ENCODE measurements at places on chromosomes 2 and 18.

DNA sequence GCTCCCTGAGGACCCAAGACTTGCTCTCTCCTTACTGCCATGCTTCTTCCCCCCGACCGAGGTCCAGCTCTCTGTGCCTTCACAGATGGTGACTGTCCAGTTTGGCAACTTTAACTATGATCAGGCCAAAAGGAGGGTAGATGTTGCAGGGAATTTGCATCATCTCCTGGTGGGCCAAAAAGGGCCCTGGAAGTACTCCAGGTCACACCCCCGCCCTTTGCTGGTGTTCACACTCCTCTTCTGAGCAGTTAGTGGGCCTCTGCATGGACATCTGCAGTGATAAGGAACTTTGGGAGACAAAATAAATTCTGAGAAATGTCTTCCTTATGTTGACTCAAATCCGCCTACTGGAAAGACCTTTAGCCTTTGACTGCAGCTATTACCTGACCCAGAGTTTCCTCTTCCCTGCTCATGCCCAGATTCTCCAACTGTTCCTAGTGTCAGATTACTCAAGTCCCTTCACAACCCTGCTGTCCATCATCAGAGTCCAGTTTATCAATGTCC lies 234.4 kb downstream of the LOXHD1 start:
- DNase-seq: no peak

- peak; percentile 26 for DNase-seq
These were observed 38.1 kb upstream of the ARHGEF4 start for GRCh38 chr2:130798472-130799218.

- DNase-seq: no peak
These were observed at the start of gene NPAS2 for GRCh38 chr2:100819370-100820272. Gene NPAS2 (plus strand): TSS chr2:100820139. CDS start chr2:100904755, 84,616 bp downstream.

DNA sequence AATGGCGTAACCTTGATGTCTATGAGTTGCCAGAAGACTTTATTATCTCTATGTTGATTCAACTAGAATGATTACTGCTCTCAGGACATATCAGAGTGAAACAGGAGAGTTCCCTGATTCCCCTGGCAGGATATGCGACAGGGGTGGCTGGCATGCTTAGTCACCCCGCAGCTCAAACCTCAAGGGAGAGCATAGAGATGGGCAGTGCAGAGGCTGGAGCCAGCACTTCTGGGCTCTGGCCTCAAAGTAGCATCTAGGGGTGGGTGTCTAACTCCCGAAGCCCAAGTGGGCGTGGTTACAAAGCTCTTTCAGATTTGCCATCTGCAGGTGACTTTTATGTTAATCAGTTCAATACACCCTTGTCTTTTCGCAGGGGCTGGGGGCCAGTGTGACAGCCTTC lies 391.6 kb downstream of the ADCYAP1 start:
- no peak for DNase-seq

GRCh38 chr2:64879745-64880144 lies 109.5 kb upstream of the SLC1A4 start:
- no peak for DNase-seq

GRCh38 chr2:237892478-237892877 lies 33.1 kb downstream of the RAMP1 start:
- no peak for DNase-seq

GRCh38 chr18:63994783-63995399 lies 25.0 kb downstream of the SERPINB8 start:
- DNase-seq: peak; percentile 41

- DNase-seq: no peak
These were observed 11.7 kb upstream of the SERPINB5 start for GRCh38 chr18:63465059-63465458.

DNA sequence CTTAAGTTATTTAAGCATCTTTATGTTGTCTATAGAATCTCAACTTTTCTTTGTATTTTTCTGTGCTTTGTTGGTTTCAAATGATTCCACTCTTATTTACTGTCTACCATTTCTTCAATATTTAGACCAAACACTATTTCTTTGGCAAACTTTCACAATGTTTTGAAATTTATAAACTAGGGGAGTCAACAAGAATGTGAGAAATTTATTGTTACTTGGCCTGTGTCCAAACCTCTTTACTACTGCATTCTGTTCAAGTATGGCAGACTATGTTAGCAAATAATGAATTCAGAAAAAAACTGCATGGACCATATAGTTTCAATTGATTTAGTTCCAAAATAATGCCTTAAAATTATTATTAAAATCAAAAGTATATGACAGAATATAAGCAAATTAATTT lies 470.2 kb downstream of the FBXO15 start:
- no peak for DNase-seq

DNA sequence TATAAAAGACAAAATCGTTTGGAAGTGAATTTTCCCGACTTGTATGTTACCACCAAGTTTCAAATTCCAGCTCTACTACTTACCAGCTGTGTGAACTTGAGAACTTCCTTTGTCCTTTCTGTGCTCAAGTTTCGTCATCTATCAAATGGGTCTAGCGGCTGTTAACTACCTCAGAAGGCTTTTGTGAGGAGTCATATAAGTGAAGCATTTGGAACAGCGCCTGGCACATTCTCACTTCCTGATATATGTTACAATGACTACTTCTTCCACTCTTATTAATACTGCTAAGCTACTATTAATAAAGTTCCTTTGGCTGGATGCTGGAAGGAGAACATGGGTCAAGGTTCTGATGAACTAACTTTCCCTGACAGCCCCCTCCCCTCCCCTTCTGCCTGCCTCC lies 104.5 kb downstream of the MEIS1 start:
- no peak for DNase-seq

GRCh38 chr2:28522481-28522880 lies 26.6 kb downstream of the PLB1 start:
- no peak for DNase-seq

- no peak for DNase-seq
These were observed 378.5 kb upstream of the RGPD4 start for GRCh38 chr2:107448160-107448559.

DNA sequence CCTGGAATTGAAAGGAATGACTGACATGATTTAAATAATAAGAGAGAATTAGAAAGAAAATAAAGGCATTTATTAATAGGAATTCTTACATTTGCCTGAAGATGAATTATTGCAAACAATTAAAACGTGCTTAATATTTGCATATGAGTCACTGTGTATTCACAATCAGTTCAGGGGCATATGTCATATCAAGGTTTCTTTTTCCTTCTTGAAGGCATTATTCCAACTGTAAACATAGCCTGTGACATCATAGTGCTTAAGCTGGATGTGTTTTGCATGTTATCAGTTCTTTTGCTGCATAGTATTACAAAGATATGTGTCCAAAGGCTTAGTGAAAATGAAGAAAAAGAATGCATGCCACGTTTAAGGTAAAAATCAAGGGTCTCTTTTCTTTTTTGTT lies 80.8 kb downstream of the MEIS1 start:
- DNase-seq: no peak

DNA sequence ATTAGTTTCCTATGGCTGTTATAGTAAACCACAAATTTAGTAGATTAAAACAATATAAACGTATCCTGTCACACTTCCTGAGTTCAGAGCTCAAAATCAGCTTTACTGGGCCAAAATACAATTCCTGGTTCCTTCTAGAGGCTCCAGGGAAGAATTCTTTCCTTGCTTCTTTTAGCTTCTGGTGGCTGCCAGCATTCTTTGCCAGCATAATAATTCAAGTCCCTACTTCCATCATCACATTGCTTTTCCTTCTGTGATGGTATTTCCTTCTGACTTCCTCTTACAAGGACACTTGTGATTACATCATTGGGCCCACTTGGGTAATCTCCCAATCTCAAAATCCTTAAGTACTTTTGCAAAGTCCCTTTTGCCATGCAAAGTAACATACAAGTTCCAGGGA lies 40.6 kb downstream of the MOB4 start:
- no peak for DNase-seq

DNA sequence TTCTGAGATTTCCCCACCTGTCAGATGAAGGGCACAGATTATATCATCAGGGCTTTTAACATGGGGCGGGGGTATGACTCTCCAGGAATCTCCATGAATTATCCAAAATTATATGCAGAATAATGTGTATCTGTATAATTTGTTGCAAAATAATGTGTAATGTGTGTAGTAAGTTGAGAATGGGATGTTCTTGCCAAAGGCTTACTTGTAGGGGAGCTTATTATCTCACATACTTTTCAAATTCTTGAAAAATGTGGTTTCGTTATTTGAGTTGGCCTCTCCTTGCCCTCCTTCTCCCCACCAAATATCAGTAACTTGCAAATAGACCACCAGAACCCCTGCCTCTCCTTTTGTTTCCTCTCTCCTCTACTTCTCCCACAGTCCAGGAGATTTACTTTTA lies 35.6 kb downstream of the UBR3 start:
- DNase-seq: no peak

DNA sequence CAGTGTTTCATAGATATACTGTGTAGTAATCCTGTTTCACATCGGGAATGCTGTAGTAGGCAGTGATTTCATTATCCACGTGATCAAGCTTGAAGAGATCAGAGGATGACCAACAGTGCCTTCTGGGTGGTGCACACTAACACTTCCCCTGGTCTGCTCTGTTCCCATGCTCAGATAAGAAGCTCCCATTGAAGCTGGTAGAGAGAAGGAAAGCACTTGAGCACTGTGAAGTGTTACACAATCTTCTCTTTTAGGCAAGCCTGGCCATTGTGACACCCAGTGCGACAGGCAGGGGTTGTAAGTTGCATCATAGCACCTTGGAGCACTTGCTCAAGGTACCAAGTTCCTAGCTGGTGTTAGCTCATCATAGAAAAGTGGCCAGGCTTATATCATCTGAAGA lies 30.6 kb upstream of the GPD2 start:
- no peak for DNase-seq

GRCh38 chr2:130288467-130289403 lies 54.0 kb upstream of the IMP4 start:
- DNase-seq: no peak

- DNase-seq: no peak
These were observed 165.5 kb downstream of the GCA start for GRCh38 chr2:162509288-162509968.

DNA sequence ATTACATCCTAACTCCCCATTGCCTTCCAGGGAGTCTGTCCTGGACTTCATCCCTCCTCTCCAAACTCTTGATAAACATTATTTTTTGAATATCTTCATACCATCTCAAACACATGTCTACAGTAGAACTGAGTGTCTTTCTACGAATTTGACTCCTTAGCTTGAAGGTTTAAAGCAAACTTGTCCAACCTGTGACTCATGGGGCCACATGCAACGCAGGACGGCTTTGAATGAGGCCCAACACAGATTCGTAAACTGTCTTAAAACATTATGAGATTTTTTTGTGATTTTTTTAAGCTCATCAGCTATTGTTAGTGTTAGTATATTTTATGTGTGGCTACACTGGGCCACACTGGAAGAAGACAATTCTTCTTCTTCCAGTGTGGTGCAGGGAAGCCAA lies 98.1 kb downstream of the PARD3B start:
- DNase-seq: no peak

DNA sequence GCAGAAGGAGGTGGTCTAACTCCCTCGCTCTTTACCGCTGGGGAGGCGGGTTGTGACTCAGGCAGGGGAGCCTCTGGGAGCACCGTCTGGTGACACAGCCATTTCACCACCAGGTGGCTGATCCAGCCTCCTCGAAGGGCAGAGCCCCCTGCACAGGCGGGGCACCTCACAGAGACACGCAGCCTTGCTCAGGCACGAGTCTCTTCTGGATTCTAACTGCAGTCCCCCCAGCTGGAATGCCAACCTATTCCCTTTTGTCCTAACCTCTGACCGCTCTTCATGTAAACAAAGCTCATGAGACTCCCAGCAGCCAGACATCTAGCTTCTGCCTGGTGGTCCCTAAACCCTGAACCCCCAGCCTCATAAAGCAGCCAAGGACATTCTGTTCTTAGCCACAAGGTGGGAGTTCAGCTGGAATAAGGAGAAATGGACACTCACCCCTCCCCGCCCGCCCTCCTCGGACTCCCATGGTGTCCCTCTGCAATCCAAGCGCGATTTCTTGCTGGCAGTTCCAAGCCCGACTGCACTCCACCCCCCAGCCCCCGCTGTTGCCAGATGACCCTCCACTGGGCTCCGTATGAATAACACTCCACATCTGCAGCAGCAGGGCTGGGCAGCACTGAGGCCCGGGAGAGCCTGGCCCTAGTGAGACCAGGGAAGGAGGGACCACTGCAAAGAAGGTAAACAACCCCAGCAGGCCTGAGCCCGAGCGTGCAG lies 84.3 kb downstream of the TNS1 start:
- DNase-seq: no peak

DNA sequence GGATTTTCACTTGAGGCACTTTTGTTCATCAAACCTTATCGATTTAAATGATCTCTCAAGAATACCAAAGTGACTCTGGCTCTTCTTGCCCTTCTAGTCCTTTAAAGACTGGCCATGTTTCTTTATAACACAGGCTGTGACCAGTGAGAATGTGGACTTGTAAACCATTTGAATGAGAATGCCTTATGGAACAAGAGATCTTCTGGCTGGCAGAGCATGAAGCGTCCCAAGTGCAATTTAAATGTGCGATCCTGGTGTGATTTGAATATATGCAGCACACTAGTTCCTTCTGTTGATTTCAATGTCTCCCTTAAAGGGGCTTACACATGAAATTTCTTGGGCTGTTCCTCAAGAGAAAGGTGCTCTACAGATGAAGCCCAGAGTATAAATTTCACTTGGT lies 262.4 kb upstream of the CCDC68 start:
- DNase-seq: no peak

DNA sequence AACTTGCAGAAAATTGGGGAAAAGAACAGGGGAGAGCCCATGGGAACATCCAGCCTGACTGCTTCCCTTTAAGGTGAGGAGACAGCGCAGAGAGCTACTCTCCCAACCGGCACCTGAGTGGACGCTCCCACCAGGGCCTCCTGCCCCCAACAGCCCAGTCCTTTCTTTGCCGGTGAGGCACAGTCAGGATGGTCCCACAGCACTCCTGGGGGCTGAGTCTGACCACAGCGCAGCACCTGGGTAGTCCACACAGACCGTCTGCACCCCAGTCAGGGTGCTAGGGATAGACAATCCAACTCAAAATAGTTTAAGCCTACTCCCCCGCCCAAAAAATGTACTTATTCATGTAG lies 74.5 kb downstream of the MEX3C start:
- no peak for DNase-seq

- no peak for DNase-seq
These were observed 71.3 kb downstream of the TTC27 start for GRCh38 chr2:32699151-32699550.

DNA sequence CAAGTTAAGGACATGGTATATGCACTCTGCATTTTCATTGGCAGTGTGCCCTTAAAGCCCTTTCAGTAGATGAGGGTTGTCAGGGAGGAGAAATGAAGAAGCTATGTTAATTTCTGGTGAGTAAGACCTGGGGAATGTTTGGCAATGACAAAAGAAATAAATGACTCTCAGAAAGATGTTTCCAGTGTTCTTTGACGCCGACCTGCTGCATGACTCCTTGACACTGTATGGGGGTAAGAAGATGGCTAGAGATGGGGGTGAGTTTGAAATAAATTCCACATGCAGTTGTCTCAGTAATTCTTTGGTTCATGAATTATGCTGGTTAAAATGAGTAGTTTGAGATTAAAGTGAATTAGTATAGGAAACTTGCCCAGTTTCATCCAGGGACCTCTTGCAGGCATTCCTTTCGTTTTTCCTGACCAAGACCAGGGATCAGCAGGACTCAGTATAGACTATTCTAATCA lies 5.9 kb downstream of the CCDC121 start:
- no peak for DNase-seq

- no peak for DNase-seq
These were observed 304.7 kb downstream of the TCF4 start for GRCh38 chr18:55283309-55283708.
